Heart left ventricle (tissue), 16 donors: ENCODE measurements at places on chromosomes 7 and 10. TPM values are rescaled to one million over a fixed set of nuclear protein-coding genes. Genes with fewer than 3 reads are reported as not detected.

- DNase-seq: no peak
Measured at GRCh38 chr10:119687192-119688032, 36.2 kb downstream of the BAG3 start.

DNA sequence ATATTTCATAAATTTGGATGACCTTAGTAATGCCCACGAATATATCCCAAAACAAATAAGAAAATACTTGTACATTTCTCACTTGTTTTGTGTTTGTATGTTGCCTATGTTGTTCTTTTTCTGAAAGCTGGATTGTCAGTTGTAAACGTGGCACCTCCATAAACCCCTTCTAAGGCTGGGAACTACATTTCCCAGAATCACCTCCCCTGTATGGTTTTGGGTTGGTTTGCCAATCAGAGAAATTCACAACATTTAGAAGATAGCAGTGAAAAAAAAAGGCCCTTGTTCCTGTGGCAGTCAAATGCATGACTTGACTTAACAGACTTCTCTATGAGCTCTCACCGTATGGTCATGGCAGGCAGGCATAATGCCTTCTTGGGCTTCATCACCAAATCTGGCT is 676.3 kb upstream of the STEAP1 start:
- no peak for DNase-seq

DNA sequence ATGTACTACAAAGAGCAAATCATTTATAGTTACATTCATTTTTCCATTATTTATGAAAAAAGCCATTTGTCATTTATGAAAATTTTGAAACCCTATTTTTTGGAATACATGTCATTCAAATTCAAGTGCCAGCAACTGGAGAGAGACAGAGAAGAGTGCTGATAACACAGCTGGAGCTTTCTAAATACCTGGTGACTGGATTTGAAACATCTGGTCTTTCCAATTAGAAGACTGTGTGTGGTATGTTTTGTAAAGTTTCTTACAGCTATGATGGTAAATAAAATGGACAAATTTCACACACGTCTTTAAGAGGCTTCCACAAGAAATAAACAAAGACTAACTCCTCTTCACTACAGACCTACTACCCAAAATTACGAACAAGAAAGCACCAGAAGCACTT is 56.8 kb downstream of the CHCHD3 start:
- DNase-seq: no peak

The FAM131B gene
- 0.19 TPM for polyA plus RNA-seq

GRCh38 chr7:16804674-16805439 is at the start of gene AGR2:
Gene AGR2 (minus strand): TSS chr7:16804999. CDS start chr7:16801796, 3,203 bp downstream.
- DNase-seq: no peak

DNA sequence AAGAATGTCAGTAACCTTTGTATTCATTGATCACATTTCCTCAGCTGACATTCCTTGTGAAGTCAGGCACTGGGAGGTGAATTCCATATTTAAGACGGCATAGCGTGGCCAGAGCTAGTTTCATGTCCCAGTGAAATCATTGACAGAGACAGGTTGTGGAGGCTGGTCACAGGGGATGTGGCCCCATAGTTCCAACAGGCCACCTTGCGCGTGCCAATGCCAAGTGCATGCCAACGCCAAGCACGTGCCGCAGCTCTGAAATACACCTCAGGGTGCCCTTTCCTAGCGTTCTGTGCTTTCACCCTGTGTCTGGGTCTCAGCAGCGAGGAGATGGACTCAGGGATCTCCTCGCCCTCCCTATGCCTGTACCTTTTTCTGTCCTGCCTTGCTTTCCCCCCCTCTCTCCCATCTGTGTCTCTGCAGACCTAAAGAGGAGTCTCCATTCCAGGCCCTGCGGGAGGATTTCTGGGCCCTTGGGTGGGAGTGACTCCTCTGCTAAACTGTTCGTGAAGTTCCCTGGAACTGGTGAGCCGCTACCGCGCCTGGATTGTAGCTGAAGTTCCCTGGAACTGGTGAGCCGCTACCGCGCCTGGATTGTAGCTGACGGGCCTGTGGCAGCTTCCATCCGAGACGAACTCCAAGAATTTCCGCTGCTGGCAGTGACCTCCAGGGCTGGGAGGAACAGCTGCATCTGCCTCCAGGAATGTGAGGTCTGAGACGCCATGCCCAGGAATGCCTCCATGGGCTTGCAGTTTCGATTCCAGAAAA is 19.7 kb downstream of the AQP1 start:
- DNase-seq: peak; percentile 47

DNA sequence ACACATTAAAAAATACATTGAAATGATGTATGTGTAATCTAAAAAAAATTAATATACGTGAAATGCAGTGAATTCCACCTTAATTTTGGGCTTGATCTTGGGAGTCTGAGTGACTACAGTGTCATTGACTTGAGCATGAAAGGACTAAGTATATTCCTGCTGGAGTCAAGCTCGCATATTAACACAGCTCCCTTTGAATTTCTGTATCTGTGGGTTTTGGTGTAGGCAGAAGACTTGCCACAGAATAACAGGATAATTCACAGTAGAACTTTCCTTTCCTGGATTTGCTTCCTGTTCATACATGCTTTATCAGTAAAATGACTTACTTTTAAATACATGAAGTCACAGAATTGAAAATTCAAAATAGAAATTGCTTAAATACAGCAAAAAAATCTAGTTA is 55.3 kb downstream of the PPP1R9A start:
- DNase-seq: no peak

DNA sequence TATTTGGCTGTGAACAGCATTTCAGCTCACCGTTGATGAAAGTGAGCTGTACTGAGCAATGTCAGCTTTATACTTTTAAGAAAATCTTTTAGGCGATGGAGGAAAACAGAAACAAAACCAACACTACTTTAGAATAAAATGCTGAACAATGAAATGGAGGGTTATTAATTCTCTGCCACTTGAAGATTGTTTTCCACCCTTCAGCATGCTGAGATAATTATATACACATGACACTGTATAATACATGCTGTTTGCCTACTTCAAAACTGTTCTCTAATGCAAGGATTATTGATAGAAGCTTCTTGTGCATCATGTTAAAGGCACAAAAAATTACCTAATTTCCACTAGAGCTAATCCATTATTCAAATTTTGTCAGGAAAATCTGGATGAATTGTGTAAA is 66.8 kb downstream of the CACNA2D1 start:
- DNase-seq: no peak

The ZNF37A gene
- polyA plus RNA-seq: 6.6 TPM
